Stimulated activated CD4-positive, alpha-beta T cell treated with anti-CD3 and anti-CD28 coated beads, Interleukin-4, amount 100 ng/mL, for 48 hours (primary cell): ENCODE measurements at places on chromosomes 4 and X.

DNA sequence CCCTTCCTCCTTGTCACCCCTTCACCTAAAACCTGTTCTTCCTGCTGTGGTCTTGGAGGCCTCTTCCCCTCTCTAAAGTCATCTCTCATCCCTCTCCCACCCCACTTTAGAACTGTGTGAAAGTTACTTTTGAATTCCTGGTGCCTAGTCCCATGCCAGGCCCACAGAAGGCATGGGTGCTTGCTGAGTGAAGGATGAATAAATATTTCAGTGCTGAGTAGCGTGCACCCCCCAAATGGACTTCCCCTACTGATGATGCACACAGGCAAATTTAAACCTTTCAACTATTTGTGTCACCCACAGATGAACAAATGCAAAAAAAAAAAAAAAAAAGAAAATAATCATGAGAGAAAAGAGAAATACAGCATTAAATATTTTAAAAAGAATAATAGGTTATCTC, 19.8 kb downstream of the PSMD10 start:
- DNase-seq, result no peak

DNA sequence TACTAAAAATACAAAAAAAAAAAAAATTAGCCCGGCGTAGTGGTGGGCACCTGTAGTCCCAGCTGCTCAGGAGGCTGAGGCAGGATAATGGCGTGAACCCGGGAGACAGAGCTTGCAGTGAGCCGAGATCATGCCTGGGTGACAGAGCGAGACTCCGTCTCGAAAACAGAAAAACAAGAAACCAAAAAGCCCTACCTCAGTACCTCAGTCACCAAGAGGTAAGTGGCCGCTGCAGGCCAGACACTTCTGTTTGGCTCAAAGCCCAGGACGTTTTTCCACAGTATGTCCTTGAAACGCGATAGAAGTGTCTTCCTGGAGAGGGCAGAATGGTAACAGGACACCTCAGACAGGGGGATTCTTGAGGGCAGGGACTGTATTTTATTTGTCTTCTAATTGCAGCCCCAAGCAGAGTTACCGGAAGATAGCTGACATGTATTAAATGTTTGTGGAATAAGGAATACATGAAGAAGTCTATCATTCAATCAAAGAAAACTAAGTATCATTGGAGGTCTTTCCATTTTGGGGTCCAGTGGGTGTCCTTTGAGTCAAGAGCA, 63.6 kb downstream of the CLNK start:
- no peak for DNase-seq

- DNase-seq, result no peak
Measured at GRCh38 chr4:3407930-3408792, 33.6 kb upstream of the HGFAC start.

GRCh38 chr4:122665161-122665929, 44.5 kb upstream of the IL21 start:
- no peak for DNase-seq

- DNase-seq, result no peak
Measured at GRCh38 chr4:67130411-67130810, 414.9 kb downstream of the CENPC start.

DNA sequence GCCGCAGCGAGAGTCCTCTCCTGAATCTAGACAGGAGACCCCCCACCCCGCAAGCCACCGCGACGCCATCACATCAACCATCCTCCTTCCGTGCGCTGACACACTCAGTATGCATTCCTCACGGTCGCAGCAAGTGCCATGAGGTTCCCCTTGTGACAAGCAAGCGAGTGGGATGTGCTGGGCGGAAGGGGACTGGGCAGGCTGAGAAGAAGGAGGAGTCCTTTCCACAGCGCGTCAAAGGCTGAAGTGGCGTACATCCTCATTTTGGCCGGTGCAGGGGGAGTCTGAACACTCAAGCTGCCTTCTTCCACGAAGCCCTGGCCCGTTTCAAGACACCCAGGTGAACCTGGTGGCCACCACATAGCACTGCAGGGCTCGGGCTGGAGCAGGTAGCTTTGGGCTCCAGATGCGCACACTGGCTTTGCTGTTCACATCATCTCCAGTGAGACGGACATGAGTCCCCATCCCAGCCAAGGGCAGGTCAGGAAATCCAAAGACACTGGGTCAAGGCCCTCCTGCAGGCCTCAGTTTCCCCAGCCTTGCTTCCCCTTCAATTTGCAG, 30.4 kb downstream of the CCNQ start:
- DNase-seq, result no peak

- DNase-seq, result no peak
Measured at GRCh38 chrX:155259752-155260151, 4.5 kb downstream of the RAB39B start.

DNA sequence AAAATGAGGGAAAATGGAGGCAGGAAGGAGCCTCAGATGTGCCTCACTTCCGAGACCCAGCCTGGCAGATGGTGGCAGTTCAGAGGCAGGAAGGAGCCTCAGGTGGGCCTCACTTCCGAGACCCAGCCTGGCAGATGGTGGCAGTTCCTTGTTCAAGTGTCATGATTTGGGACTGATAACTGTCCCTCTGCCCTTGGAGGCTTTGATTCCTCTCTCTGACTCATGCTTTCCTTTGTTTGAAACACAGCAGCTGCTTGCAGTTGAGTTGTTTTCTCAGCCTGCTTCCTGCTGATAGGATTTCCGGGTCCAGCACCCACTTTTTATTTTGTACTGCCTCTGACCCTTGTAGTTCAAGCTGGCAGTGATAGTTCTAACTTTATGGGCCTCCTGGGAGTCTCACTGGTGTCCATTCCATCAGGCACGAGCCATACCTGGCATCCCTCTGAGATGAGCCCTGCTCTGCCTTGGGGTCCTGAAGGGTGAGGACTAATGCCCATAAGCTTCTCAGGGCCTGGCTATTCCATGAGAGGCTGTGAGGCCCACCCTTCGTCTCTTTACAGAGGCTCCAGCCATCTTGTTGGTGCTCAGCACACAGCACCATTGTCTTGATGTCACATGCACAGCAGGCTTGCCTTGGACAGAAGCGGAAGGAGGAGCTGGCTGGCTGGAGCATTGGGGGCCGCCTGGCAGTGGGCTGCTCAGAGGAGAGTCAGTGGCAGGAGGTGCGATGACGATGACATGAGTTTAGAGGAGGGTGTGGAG, 13.0 kb downstream of the RGS12 start:
- no peak for DNase-seq

DNA sequence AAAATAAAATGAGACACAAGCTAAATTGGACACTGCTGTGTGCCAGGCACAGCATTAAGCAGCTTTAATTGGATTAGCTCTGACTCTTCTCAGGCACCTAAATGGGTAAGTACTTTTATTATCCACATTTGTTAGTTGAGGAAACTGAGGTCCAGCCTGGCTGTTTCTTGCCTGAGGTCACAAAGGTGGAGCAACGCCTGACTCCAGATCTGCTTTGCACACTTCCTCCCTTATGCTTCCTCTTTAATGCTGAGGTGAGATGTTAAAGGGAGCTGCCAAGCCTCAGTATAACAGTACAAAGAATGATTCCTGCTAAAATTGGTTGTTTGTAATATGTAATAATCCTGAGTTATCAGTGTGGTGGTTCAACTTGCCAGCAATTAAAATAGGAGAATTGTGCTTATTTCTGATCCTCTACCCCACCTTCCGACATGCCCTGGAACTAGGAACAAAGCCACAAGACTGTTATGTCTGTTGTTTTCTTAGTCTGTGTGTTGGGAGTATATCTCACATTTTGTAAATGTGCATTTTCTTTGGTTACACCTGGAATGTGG, 74.4 kb downstream of the AFF1 start:
- no peak for DNase-seq

- no peak for DNase-seq
Measured at GRCh38 chr4:70863099-70863790, 23.6 kb upstream of the GRSF1 start.

DNA sequence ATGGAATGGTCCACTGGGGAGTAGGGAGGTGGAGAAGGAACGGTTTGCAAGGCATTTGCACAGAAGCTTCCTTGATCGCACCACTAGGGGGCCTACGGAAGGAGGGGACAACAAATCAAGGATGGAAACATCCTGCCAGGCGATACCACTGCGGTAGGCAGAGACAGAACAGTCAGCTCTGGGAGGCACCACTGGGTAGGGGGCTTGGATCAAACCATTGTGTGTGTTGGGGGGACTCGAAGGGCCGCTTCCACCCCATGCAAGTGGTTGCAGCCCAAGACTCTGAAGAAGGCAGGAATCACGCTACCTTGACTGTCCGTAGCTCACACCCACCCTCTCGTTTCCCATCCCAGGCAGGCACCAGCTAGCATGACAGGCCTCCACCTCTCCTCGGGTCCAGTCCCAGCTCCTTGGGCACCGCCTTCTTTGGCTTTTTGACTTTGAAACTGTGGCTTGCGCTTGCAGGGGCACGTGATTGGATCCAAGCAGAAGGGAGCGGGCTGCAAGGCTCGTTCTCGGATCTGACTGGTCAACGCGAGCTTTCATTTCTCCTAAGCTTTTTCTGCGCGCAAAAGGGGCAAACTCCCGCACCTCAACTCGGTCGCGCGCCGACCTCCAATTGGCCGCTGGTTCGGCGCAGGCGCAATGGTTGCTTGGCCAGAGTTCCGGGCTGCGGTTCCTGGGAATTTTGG, 28.4 kb downstream of the GAGE1 start:
- no peak for DNase-seq

DNA sequence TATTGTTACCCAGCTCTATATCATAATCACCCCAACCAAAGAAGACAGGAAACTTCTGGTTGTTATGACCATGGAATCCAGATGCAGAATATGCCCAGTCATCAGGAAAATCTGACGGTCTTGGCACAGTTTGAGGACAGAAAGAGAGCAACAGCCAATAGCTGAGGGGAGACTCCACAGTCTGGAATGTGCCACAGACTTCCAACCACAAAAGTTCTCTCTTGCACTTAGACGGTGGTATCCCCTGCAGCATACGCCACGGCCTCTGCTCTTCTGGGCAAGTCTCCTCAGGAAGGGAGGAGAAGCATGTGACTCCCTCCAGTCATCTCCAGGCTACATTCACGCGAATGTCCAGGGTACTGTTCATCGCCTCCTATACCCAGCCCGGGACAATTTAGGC, 18.4 kb downstream of the ZNF827 start:
- DNase-seq, result no peak

DNA sequence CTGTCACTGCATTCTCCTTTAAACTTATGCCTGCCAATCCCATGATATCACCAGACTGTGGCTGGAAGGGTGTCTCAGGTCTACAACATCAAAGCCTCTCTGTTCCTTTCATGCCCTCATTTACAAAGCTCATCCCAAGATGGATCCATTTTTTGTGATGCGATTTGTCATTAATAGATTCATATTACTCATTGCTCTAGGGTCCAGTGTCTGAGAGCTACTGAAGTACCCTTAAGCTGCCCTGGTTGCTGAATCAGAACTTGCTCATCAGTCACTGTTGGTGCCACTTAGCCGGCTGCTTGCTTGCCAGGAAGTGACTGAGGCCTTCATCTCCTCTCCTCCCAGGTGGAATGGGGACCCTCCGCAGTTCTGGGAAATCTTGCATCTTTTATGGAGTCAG, 395.5 kb upstream of the BOD1L1 start:
- DNase-seq, result no peak

DNA sequence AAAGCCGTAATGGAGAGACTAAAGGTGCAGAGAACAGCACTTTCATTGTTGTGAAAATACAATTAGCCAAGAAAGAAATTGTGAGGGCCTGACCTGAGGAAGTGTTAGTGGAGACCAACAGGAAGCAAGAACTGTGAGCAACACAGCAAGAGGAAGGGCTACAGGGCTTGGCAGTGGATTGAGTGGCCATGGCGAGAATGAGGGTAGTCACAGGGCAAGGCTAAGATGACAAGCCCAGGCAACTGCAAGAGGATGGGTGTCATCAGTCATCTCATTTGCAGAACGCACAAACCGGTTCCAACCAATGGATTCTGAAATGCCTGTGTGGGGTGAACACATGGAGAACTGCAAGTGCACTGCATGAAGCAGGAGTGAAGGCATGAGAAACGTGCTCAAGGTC, 3.6 kb downstream of the SLC10A6 start:
- DNase-seq, result no peak

GRCh38 chrX:148905400-148905799, 405.0 kb downstream of the AFF2 start:
- DNase-seq, result no peak

GRCh38 chrX:119708936-119709335, 16.0 kb upstream of the SEPTIN6 start:
- no peak for DNase-seq

GRCh38 chrX:129724754-129725153, 14.0 kb upstream of the XPNPEP2 start:
- DNase-seq, result no peak

DNA sequence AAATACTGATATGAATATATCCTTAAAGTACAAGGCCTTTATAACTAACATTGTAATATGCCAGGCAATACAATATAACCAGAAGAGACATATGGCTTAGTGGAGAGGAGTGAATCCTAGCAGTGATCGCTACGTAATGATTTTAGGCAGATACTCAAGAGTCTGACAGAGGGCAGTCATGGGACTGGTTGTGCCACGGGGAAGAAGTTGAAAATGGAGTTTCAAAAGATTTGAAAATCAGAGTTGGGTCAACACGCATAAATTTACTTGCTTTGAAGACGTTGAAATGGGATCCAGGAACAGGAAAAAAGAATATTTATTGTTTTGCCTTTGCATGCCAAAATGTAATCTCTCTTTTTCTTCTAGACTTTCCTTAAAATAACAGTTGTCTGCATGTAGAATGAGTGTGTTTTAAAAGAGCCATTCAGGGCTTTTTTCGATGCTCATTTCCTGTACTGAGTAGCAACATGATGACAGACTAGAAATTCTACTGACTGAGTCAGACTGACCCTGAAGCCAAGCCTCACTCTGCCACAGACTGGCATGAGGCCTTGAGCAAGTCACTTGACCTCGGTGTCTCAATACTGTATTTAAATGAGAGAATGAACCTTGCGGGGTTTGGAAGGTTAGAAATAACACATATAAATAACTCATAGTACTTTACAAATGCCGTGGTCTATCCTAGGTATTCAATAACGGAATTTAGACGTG, 8.1 kb upstream of the SMS start:
- DNase-seq, result no peak

- no peak for DNase-seq
Measured at GRCh38 chr4:3826247-3827172, 60.3 kb downstream of the ADRA2C start.

GRCh38 chr4:125020089-125021034, 294.4 kb upstream of the FAT4 start:
- DNase-seq, result no peak

- DNase-seq, result no peak
Measured at GRCh38 chrX:53511322-53511721, 77.2 kb upstream of the HSD17B10 start.

- DNase-seq, result no peak
Measured at GRCh38 chr4:126242679-126243390, 928.1 kb downstream of the FAT4 start.

GRCh38 chrX:78074088-78074487, 30.0 kb upstream of the PGK1 start:
- no peak for DNase-seq
